CD4-positive, alpha-beta memory T cell (primary cell): ENCODE measurements at places on chromosomes 12 and 14.

DNA sequence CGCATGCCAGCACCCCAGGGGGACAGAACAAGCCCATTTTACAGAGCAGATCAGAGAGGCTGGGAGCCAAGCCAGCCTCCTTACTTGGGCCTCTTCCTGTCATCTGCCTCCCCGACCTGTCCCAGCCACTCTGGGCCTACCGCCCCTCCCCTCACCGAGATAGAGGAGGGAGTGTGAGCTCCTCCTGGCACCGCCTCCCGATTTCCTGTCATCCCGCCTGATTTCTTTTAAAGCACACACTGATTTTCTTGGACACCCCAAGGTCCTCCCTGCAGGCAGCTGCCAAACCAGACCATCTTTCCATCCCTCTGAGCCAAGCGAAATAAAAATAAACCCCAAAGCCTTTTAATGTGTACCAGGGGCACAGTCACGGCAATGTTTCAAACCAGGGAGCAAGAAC is 108.4 kb downstream of the RFLNA start:
- no peaks in the 10 kb centered on the region for H3K27me3 ChIP-seq
- DNase-seq = no peak
- H3K36me3 ChIP-seq = peaks cover 17% of the 10 kb centered on the region
- H3K4me3 ChIP-seq = no peak overlapping the region
- no peak overlapping the region for H3K27ac ChIP-seq
- no peaks in the 10 kb centered on the region for H3K4me1 ChIP-seq

DNA sequence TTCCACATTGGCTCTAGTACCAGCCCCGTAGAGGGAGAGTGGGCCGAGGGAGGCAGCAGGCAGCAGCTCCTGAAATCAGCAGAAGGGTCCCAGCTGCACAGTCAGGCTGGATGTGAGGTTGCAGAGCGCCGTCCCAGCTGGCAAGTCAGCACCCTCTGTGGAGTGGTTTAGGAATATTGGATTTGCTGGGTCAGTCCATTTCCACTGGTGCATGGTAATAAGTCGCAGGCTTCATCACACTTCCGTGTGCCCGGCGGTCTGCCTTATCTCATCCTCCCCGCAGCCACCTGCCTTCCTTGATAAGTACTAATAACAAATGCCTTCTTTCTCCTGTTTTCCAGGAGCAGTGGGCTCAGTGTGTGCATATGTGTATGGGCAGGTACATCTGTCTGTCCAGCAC is 112.9 kb downstream of the TSPAN9 start:
- no peaks in the 10 kb centered on the region for H3K36me3 ChIP-seq
- H3K27me3 ChIP-seq = no peaks in the 10 kb centered on the region
- no peak overlapping the region for H3K4me3 ChIP-seq
- no peak overlapping the region for H3K27ac ChIP-seq

DNA sequence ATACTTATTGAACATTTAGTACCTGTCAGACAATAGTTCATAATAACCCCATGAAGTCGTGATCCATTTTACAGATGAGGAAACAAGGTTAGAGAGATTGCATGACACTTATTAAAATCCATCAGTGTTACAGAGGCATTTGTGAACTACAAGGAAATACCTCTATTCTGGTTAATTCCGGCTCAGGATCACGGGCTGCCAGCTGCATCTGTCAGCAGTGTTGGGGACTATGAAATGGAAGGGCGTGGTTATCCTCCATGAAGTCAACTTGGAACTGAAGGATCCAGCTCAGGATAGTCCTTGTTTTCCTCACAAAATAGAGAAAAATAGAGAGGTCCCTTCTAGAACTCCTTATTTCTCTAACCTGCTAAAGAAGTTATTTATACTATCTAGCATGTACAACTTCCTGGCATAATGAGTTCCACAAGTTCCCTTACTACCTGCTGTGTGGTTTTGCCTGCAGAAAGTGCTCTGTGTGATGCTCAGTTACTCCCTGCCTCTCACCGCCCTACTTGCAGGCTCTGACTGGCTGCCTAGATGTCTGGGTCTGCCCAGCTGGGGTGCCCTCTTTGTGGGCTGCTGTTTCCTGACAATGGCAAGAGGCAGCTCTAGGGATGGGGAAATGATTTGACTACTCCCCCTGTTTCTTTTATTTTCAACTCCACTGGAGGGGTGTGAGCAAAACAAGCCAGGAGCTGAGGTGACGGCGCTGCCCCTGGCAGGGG is 36.8 kb downstream of the PLXNC1 start:
- H3K4me3 ChIP-seq = no peak overlapping the region
- DNase-seq = no peak
- no peaks in the 10 kb centered on the region for H3K36me3 ChIP-seq
- no peaks in the 10 kb centered on the region for H3K27me3 ChIP-seq

GRCh38 chr14:100384819-100385813 is 62.0 kb downstream of the SLC25A47 start:
- no peaks in the 10 kb centered on the region for H3K4me1 ChIP-seq
- no peaks in the 10 kb centered on the region for H3K36me3 ChIP-seq
- H3K27me3 ChIP-seq = no peaks in the 10 kb centered on the region
- no peak for DNase-seq

DNA sequence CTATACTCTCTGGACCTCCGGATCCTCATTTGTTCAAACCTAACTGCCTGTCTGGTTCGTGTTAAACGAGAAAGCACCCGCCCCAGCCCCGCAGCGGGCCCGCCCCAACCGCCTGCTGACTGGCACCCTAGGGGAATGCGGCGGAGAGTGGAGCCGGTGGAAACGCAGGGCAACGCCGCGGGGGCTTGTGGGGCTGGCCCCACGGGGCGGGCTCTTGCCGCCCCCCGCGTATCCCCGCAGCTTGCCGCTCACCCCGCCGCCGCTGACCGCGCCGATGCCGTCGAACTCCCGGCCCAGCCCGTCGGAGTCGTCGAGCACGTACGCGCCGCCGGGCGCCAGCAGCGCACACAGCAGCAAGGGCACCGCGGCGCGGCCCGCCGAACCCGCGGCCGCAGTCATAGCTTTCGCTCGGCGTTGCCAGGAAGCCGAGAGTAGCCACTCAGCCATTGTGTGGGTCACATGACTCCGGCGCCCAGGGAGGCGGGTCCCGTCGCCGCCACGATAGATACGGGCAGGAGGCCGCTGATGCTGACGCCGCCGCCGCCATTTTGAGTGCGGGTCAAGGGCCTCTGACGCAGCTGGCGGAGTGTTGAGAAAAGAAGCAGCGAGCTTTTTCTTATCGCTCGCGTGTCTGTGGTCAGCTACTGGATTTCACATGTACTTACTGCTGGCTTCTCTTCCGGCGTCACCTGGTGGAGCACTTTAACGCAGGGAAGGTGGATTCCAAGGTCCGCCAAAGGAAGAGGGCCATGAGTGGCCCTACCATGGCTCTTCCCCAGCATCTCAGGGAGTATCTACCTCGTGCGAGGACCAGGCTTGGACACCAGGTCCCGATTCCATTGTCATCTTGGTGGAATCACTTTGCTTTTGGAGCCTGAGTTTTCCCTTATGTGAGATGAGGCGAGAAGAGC is at the start of gene GALC:
TSS of gene GALC (minus strand) at position 465 of the 911 bp plus-strand sequence. CDS start at position 447, 18 bp downstream.
- peak; percentile 95 for DNase-seq
- H3K36me3 ChIP-seq = no peaks in the 10 kb centered on the region
- peak within 1 kb of the TSS; percentile 93 for H3K27ac ChIP-seq
- no peaks in the 10 kb centered on the region for H3K27me3 ChIP-seq

DNA sequence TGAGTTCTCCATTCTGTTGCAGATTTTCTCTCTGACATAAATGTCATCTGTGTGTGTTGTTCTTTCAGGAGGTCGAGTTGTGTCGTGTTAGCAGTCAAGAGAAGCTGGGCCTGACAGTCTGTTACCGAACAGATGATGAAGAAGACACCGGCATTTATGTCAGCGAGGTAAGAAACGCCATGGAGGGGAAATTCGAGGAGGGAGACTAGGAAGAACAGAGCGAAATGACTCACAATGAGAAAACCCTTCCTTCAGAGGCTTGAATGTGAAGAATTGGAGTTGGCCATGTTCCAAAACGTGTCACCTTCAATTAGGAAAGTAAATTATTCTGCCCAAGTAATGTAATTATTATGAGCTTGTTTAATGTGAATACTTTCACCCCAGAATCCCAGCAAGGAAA is 364.5 kb downstream of the PDZRN4 start:
- no peaks in the 10 kb centered on the region for H3K27me3 ChIP-seq
- H3K36me3 ChIP-seq = no peaks in the 10 kb centered on the region
- no peak overlapping the region for H3K27ac ChIP-seq
- DNase-seq = no peak
- no peak overlapping the region for H3K4me3 ChIP-seq

DNA sequence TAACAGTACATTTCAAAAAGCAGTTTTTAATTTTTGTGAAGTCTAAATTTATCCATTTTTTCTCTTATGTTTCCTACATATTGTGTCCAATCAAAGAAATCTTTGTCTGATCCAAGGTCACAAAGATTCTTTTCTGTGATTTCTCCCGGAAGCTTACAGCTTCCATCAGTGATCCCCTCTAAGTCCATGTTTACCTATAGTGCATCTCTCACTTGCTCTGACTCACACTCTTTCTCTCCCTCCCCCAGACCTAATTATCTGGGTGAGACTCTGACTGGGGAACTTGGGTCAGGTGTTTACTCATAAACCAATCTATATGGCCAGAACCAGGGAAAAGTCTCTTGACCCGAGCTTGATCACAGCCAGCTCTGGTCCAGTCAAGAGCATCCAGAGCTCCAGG is 224.4 kb downstream of the SPTSSA start:
- no peaks in the 10 kb centered on the region for H3K4me1 ChIP-seq
- no peak for DNase-seq
- H3K4me3 ChIP-seq = no peak overlapping the region
- H3K27ac ChIP-seq = no peak overlapping the region
- H3K36me3 ChIP-seq = no peaks in the 10 kb centered on the region

- H3K27ac ChIP-seq = no peak overlapping the region
- H3K27me3 ChIP-seq = no peaks in the 10 kb centered on the region
- DNase-seq = no peak
These were observed 55.4 kb downstream of the CCER1 start for GRCh38 chr12:90899456-90900182.

- peaks cover 57% of the 10 kb centered on the region for H3K4me1 ChIP-seq
- no peaks in the 10 kb centered on the region for H3K27me3 ChIP-seq
- DNase-seq = no peak
- peak overlapping the region; percentile 76 for H3K4me3 ChIP-seq
- H3K36me3 ChIP-seq = peaks cover 37% of the 10 kb centered on the region
- peak overlapping the region; percentile 88 for H3K27ac ChIP-seq
These were observed 611 bp downstream of the SARNP start for GRCh38 chr12:55816881-55817344.

GRCh38 chr12:18358077-18358476 is 96.8 kb downstream of the PIK3C2G start:
- H3K4me1 ChIP-seq = no peaks in the 10 kb centered on the region
- H3K4me3 ChIP-seq = no peak overlapping the region
- no peak for DNase-seq

- no peaks in the 10 kb centered on the region for H3K36me3 ChIP-seq
- H3K27me3 ChIP-seq = no peaks in the 10 kb centered on the region
- no peak overlapping the region for H3K27ac ChIP-seq
- DNase-seq = no peak
- H3K4me1 ChIP-seq = no peaks in the 10 kb centered on the region
- H3K4me3 ChIP-seq = no peak overlapping the region
These were observed 702.9 kb downstream of the TRHDE start for GRCh38 chr12:72974954-72975555.

DNA sequence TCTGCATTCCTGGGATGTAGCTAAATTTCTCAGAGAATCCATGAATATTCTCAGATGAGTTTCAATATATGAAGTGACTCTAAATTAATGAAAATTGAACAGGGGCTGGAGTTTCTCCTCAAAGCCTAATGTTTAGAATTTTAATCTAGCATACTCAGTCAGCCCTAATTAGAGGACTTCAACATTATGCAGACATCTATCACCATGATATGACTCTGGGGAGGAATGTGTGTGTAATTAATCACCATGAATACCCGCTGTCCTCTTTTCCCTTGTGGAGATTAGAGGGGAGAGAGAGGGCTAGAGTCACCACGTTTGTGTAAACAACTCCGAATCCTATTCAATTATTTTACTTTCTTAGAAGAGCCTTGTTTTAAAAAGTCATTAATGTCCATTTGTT is 698.6 kb upstream of the MDGA2 start:
- no peaks in the 10 kb centered on the region for H3K4me1 ChIP-seq
- no peak overlapping the region for H3K4me3 ChIP-seq
- no peak overlapping the region for H3K27ac ChIP-seq
- no peak for DNase-seq

- H3K27ac ChIP-seq = no peak overlapping the region
- no peaks in the 10 kb centered on the region for H3K36me3 ChIP-seq
- DNase-seq = no peak
These were observed 22.0 kb upstream of the ULK1 start for GRCh38 chr12:131872154-131873051.

- DNase-seq = no peak
- H3K4me1 ChIP-seq = peaks cover 53% of the 10 kb centered on the region
- H3K4me3 ChIP-seq = no peak overlapping the region
These were observed 45.2 kb upstream of the CTDSP2 start for GRCh38 chr12:57891542-57892228.

- H3K4me1 ChIP-seq = peaks cover 78% of the 10 kb centered on the region
- H3K27ac ChIP-seq = peak overlapping the region; percentile 72
- peak overlapping the region; percentile 74 for H3K4me3 ChIP-seq
- H3K27me3 ChIP-seq = no peaks in the 10 kb centered on the region
These were observed 2.9 kb downstream of the GLIPR1 start for GRCh38 chr12:75483431-75483830.

DNA sequence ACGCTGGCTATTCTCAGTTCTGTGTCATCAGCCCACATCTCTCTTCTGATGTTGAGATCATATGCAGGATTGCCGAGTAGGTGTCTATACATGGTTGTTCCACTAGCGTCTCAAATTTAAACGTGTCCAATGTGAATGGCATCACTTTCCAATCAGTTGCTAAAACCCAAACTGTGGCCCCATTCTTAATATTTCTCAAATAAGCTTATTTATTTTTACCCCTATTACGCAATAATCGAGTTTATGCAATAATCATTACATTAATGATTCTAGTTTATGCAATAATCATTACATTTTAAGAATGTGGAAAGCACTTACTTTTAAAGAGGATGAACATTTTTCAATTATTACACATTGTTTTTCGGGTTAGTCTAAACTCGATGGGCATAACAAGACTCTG is 47.8 kb downstream of the ACSS3 start:
- no peak for DNase-seq
- H3K4me3 ChIP-seq = no peak overlapping the region
- no peaks in the 10 kb centered on the region for H3K27me3 ChIP-seq
- no peaks in the 10 kb centered on the region for H3K36me3 ChIP-seq
